ENCODE measurements at places on chromosomes 16 and 17. TPM values are rescaled to one million over a fixed set of nuclear protein-coding genes. Genes with fewer than 3 reads are reported as not detected.

DNA sequence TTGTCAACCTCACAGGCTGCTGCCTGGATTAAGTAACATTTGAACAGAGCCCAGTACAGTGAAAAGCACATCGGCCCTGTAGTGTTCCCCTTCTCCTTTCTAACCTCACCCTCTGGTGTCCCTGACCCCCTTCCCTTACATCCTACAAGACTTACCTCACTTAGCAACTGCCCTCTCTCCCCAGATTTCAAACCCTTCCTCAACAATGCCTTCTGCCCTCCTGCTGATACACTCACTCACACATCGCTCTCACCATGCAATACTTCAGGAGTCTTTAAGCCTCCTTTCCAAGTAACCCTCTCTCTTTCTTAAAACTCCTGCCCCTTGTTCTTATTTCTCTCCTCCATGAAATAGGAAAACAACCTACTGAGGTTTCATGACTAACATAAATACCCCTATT lies 17.8 kb downstream of the ZZEF1 start:
- H3K27me3 ChIP-seq = no peaks in the 10 kb centered on the region
- H3K4me1 ChIP-seq = peaks cover 6% of the 10 kb centered on the region
- DNase-seq = no peak
- no peak overlapping the region for H3K27ac ChIP-seq
- no peak overlapping the region for H3K4me3 ChIP-seq

DNA sequence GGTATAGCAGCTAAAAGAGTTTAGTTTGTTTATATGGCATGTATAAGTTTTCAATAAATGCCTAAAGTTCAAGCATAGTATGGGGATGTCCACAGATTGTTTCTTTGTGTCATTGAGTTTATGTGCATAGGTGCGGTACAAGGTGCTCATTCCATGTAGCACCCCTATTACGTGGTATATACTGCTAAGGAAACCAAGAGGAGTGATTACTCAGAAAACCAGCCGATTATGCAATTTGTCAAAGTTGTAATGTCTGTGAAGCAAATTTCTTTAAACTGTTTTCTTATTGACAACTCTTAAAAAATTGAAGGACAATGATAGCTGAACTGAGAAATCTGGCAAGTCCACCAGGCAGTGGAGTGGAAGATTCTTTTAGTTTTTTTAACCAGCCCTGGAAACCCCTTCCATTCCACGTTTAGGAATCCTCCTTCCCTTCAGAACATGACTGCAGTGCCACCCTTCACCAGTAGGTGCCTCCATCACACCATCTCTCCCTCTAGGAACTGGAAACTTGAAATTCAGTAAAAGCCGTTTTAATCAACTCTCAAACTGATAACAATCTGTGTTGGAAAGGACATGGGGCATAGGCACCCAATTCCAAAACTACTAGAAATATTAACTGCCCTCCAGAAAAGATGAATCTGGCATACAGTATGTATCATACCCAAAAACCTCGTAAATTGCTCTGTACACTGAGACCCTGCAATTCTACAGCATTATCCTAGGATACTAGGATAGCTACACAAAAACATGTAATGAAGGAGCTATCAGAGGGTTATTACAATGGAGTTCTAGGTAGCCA lies 43.5 kb downstream of the REXO5 start:
- no peak overlapping the region for H3K4me3 ChIP-seq
- DNase-seq = peak; percentile 86
- no peaks in the 10 kb centered on the region for H3K27me3 ChIP-seq
- peak overlapping the region; percentile 91 for H3K27ac ChIP-seq
- no peaks in the 10 kb centered on the region for H3K36me3 ChIP-seq
- H3K4me1 ChIP-seq = peaks cover 52% of the 10 kb centered on the region

DNA sequence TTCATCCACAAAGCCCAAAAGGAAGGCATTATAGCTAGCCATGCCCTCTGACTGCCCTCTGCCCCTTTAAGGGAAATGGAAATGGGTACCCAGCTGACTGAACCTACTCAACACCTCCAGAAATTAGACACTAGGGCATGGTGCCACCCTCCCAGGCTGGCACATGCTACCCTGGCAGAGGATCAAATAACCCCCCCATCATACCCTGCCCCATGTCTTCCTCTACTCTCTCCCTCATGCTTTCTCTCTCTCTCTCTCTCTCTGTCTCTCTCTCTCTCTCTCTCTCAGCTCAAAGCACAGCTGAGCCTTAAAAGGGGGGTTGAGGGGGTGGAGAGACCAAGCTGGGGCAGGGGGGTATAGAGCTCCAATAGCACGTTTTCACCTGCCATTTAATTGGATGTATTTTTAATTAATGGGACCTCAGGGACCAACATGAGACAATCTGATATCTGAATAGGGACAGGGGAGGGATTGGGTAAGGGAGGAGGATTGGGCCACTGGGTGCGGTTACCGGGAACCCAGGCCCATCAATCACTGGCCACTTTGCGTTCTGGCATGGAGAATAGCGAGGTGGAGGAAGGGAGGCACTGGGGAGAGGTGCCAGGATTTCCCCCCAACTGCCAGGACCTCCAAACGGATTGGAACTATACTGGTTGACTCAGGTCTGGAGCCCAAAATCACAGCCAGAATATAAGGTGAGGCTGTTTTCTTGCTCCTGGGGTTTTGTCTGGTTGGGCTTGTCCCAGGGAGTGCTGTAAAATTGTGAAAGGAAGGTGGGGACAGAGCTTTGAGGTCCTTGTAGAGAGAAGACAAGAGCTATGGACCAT lies 57.8 kb downstream of the NEUROD2 start:
- H3K4me1 ChIP-seq = peaks cover 19% of the 10 kb centered on the region
- no peak overlapping the region for H3K27ac ChIP-seq
- no peak for DNase-seq
- H3K4me3 ChIP-seq = no peak overlapping the region
- H3K36me3 ChIP-seq = peaks cover 57% of the 10 kb centered on the region

GRCh38 chr17:1612400-1612799 lies 16.2 kb downstream of the SLC43A2 start:
- H3K36me3 ChIP-seq = peaks cover 4% of the 10 kb centered on the region
- H3K4me1 ChIP-seq = peaks cover 17% of the 10 kb centered on the region
- H3K27me3 ChIP-seq = no peaks in the 10 kb centered on the region
- H3K4me3 ChIP-seq = no peak overlapping the region

GRCh38 chr16:78669994-78670393 lies 570.5 kb downstream of the WWOX start:
- no peak overlapping the region for H3K27ac ChIP-seq
- H3K27me3 ChIP-seq = no peaks in the 10 kb centered on the region
- H3K36me3 ChIP-seq = no peaks in the 10 kb centered on the region
- peaks cover 34% of the 10 kb centered on the region for H3K4me1 ChIP-seq
- no peak for DNase-seq

ERBB2 gene
- total RNA-seq = 144 TPM

SMIM5 gene
- total RNA-seq = 11.8 TPM

DNA sequence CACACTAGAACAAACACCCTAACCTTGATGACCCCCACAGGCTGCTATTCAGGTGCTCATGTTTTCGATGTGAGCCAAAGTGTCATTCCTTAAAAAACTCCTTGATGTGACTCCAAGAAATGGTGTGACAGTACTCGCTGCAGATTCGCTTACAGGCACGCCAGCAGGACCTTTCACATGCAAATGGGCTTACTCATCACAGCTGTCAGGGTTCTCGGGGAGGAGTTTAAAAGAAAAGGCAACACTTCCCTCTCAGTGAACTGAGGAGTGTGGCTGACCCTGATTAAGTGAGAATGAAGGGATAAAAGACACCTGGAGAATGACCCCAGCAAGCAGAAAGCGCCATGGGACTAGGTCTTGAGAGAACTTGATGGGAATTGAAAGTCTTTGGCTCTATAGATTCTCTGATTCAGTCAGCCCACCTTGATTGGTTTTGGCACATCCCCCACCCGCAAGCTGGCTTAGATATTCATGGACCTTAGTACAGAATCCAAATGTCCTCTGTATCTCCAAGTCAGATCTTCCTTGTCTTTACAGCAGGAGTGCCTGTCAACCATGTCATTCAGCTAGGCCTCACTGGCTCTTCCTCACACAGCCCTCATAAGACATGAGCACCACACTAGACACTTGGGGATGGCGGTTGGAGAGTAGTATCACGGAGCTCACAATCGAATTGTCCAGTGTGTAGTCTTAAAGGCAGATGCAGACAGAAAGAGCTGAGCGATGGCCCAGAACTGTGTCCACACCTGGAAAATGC lies 82.6 kb downstream of the HIC1 start:
- H3K27ac ChIP-seq = no peak overlapping the region
- no peak overlapping the region for H3K4me3 ChIP-seq
- peaks cover 43% of the 10 kb centered on the region for H3K4me1 ChIP-seq
- H3K27me3 ChIP-seq = no peaks in the 10 kb centered on the region

DNA sequence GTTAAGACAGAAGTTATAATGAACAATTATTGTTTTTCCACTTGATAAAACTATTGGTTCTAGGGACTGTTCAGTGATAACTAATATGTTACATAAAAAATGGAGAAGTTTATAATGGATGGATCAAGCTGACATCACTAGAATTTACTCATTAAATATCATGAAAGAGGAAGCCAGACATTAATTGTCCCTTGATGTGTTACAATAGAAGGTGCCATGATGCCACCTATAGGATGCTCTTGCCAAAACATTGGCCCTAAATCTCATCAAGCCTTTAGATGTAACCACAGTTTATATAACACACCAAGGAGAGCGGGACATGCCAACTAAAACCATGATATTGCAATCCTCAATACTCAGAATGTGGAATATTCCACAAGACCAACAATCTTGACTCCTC lies 147.9 kb upstream of the MON1B start:
- no peak for DNase-seq
- H3K27me3 ChIP-seq = no peaks in the 10 kb centered on the region
- no peak overlapping the region for H3K4me3 ChIP-seq
- no peaks in the 10 kb centered on the region for H3K36me3 ChIP-seq
- H3K27ac ChIP-seq = no peak overlapping the region
- no peaks in the 10 kb centered on the region for H3K4me1 ChIP-seq

DNA sequence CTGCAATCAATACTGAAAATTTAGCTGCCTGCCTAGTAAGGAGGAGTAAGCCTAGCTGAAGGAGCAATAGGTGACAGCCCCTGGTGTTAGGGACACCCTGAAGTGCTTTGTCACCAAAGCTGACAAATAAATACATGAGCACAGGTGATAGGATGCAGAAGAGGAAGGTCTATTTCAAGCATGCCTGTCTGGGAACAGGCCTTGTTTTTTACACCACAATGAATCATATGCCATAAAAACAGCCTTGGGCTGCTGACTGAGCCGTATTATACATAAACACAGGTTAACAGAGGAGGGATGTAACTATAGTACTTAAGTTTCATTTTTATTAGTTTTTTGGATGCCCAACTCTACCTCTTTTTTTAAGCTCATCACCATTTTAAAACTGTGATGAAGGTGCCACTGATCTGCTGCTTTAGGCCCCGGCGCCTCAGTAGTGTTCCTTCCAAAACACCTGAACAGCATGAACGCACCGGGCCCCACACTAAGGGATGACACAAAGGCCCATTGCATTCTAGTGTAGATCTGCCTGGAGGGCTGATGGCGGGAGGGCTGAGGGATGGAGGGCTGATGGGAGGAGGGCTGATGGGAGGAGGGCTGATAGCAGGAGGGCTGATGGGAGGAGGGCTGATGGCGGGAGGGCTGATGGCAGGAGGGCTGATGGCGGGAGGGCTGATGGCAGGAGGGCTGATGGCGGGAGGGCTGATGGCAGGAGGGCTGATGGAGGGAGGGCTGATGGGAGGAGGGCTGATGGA lies 150.3 kb downstream of the AATF start:
- no peak for DNase-seq
- no peak overlapping the region for H3K27ac ChIP-seq
- H3K4me3 ChIP-seq = no peak overlapping the region
- H3K4me1 ChIP-seq = no peaks in the 10 kb centered on the region

NPW gene
- 0.65 TPM for total RNA-seq

GPR139 gene
- total RNA-seq = not detected

- no peaks in the 10 kb centered on the region for H3K36me3 ChIP-seq
- DNase-seq = no peak
- H3K4me1 ChIP-seq = peaks cover 48% of the 10 kb centered on the region
- H3K27ac ChIP-seq = no peak overlapping the region
These were observed 227.9 kb downstream of the MSI2 start for GRCh38 chr17:57484081-57484666.

- no peaks in the 10 kb centered on the region for H3K36me3 ChIP-seq
- H3K4me1 ChIP-seq = peaks cover 10% of the 10 kb centered on the region
- H3K4me3 ChIP-seq = no peak overlapping the region
- no peak for DNase-seq
These were observed 7.9 kb downstream of the SNAI3 start for GRCh38 chr16:88678224-88678979.

SDK2 gene
- 6.8 TPM for total RNA-seq

GRCh38 chr16:46832757-46833459 lies 1.9 kb upstream of the C16orf87 start:
- no peak for DNase-seq
- H3K27me3 ChIP-seq = no peaks in the 10 kb centered on the region
- H3K36me3 ChIP-seq = no peaks in the 10 kb centered on the region

DNA sequence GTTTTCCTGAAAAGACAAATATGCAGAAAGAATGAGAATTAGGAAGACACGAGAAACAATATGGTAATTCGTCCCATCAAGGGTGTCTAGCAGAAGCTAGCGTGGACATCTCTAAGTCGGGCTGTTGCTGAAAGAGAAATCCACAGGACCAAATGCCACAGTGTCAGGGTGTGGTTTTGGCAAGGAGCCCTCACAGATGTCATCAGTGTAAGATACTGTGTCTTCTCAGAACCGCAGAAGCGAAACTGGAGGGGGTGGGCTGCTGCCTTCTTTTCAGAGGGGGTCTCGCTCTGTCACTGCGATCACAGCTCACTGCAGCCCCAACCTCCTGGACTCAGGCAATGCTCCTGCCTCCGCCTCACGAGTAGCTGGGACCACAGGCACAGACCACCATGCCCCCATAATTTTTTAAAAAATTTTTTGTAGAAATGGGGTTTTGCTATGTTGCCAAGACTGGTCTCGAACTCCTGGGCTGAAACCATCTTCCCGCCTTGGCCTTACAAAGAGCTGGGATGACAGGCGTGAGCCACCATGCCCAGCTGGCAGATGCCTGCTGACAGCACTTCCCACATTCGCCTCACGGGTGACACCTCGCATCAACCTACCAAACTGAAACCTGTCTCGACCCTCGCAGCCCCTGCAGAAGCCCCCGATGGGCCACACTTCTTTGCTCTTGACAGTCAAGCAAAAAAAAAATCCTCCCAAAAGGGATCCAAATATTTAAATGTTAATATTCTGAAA lies 26.2 kb downstream of the TRAP1 start:
- DNase-seq = peak; percentile 79
- peaks cover 13% of the 10 kb centered on the region for H3K36me3 ChIP-seq
- H3K4me1 ChIP-seq = peaks cover 17% of the 10 kb centered on the region
- H3K27me3 ChIP-seq = no peaks in the 10 kb centered on the region

HCRT gene
- total RNA-seq = not detected

PRSS53 gene
- 7.2 TPM for total RNA-seq

ABCA10 gene
- total RNA-seq = 2.4 TPM

DNA sequence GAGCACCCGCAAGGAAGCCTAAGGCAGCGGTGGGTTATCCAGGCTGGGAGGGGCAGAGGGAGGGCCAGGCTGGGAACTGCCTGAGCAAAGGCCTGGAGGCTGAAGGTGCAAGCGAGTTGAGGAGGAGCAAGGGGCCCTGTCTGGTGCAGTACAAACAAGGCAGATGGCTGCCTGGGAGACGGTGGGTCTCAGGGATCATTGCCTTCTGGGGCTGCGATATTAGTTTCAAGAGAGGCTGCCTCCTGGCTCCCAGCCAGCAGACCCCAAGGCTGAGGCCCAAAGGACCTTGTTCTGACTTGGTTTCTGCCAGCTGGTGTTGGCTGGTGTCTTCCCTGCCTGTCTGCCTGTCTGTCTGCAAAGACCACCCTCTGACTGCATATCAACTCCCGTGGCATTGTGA lies 154.0 kb downstream of the IRF8 start:
- peaks cover 9% of the 10 kb centered on the region for H3K4me1 ChIP-seq
- no peak overlapping the region for H3K27ac ChIP-seq
- no peak overlapping the region for H3K4me3 ChIP-seq
- no peak for DNase-seq
- no peaks in the 10 kb centered on the region for H3K36me3 ChIP-seq

C17orf50 gene
- not detected for total RNA-seq

C16orf74 gene
- 11.0 TPM for total RNA-seq

Data from suprapubic skin (tissue), 4 donors.